ENCODE measurements at places on chromosomes 13 and 19.

DNA sequence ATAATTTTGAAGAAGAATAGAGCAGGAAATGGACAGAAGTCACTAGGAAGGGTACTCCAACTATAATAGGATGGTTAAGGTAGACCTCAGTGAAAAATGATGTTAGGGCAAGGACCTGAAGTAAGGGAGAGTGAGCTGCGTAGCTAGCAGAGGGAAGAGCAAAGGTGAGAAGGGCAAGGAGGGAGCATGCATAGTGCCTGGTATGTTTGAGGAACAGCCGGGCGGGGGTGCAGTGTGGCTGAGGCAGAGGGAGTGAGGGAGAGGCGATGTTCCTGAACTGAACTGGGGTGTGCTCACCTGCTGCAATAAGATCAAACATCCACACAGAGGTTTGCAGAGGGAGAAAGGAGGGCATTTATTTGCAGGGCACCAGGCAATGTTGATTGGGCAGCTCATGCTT lies 110.4 kb downstream of the DNAJC15 start:
- no peak for DNase-seq

- no peak for DNase-seq
Observed at GRCh38 chr19:42558450-42559150, 30.3 kb upstream of the CEACAM1 start.

- peak; percentile 18 for DNase-seq
Observed at GRCh38 chr19:36257520-36257876, 42.6 kb downstream of the ZNF146 start.

- DNase-seq, result peak; percentile 86
Observed at GRCh38 chr13:30429721-30430694, 7.7 kb downstream of the UBE2L5 start.
